Activated T-cell treated with anti-CD3 and anti-CD28 coated beads for 48 hours (primary cell): ENCODE measurements at places on chromosomes 3 and 15.

- DNase-seq: no peak
Observed at GRCh38 chr3:15112011-15112410, 13.1 kb upstream of the RBSN start.

DNA sequence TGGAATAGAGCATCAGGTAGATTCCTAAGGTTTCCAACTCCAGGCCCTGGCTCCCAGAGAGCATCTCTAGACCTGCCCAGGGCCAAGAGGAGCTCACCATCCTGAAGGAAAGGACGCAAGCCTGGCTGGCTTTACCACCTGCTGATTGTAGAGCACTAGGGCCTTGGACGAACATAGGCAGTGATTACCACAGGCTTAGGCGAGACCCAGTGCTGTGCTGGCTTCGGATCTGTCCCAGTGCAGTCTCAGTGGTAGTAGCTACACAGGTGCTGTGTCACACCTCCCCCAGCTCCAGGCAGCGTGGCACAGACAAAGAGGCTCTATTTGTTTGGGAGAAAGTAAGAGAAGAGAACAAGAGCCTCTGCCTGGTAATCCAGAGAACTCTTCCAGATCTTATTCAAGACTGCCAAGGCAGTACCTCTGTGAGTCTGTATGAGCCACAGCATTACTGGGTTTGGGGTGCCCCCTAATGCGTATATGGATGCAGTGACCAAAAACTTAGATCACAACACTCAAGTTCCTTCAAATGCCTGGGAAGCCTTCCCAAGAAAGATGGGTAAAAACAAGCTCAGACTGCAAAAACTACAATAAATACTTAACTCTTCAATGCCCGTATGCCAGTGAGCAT is 25.4 kb downstream of the ISG20 start:
- DNase-seq: no peak

GRCh38 chr3:86782866-86783265 is 208.1 kb downstream of the VGLL3 start:
- DNase-seq: no peak

DNA sequence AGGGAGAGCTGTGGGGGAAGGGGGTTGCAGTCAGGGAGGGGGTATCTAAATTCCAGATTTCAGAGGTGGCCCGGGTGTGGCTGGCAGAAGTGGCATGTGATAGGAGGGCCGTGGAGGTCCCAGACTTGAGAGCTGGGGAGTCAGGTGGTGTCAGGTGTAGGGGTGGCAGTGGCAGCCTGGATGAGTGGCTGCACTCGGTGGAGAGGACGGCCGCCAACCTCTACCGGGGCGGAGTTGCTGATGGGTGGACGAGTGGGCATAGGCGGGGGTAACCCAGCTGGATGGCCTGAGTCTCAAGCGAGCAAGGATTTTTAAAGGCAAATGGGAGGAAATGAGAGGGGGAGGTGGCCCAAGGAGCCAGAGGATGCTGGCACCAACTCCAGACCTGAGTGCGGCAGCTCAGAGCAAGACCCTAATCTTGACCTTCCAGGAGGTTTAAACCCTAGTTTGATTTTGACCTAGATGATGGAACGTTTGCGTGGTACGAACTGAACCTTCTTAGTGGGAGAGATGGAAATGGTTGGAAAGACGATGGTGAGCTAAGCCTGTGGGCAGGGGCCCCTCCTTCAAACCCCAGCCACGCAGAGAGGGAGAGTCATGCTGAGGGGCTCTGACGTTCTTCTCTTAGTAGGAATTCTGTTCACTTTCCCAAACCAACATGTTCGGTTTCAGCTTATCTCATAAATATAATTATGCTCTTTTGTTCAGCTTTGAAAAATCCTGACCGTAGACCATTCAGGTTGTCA is 8.0 kb downstream of the TRAK1 start:
- DNase-seq: no peak

- DNase-seq: no peak
Observed at GRCh38 chr15:70220490-70221096, 122.9 kb upstream of the TLE3 start.

DNA sequence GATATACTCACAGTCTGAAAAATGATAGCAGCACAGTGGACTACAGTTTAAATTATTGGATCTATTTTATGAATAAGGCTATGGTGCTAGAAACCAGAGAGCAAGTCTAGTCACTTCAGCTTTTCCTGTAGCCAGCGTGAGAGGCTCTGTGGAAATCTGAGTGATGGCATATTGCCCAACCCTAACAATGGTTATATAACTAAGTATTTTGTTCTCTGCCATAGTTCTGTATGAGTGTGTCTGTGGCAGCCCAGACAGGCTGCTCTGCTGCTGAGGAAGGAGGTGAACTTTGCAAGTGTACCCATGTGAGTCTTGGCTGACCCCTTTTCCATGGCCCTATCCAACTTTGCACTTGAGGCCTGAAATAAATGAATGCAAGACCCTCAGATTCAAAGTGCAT is 105.7 kb downstream of the LRTM1 start:
- no peak for DNase-seq

DNA sequence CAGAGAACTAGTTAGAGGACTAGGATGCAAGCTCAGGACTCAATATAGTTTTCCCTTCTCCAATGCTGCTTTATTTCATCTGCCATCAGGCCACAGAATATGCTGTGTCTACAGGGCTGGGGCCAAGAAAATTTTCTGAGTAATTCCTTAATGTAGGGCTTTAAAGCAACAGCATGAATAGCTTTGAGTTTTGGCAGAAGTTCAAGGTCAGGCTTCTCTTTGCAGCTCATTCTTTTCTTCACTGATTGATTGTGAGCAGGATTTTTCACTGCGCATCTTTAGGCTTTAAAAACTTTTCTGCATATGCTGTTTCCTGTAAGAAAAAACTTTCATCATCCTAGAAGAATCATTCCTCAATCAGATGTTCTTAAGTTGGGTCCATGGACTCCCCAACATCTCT is 4.6 kb downstream of the TMEM108 start:
- DNase-seq: no peak

GRCh38 chr15:85692873-85693272 is 101.9 kb downstream of the KLHL25 start:
- DNase-seq: no peak

- DNase-seq: no peak
Observed at GRCh38 chr3:130686833-130687232, 59.8 kb downstream of the PIK3R4 start.

- DNase-seq: no peak
Observed at GRCh38 chr3:157107644-157108133, 52.3 kb downstream of the CCNL1 start.

DNA sequence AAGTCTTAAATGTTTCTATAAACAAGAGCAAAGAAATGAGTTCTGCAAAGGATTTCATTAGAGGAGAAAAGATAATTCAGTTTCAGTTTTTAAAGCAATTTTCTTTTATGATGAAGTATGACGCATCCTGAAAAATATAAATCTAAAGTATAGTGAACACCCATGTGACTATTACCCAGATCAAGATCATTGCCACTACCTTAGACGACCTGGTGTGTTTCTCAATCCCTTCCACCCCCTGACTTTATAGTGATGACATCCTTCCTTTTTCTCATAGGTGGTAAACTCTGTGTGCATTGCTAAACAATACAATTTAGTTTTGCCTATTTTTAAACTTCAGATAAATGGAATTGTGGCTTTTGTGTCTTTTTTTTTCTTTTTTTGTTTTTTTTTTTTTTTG is 8.4 kb downstream of the STT3B start:
- DNase-seq: no peak

DNA sequence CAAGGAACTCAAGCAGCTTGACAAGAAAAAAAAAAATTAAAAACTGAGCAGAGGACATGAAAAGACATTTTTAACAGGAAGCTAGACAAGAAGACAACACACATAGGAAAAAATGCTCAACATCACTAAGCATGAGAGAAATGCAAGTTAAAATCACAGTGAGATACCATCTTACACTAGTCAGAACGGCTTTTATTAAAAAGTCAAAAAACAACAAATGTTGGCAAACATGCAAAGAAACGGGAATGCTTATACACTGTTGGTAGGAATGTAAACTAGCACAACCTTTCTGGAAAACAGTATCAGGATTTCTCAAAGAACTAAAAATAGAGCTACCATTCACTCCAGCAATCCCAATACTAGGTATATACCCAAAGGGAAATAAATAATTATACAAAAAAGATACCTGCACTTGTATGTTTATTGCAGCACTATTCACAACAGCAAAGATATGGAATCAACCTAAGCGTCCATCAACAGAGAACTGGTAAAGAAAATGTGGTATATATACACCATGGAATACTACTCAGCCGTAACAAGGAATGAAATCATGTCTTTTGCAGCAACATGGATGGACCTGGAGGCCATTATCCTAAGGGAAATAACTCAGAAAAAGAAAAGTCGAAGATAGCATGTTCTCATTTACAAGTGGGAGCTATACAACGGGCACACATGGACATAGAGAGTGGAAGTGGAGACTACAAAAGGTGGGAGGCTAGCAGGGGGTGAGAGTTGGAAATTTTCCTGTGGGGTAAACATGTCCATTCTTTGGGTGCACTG is 5.2 kb downstream of the GOLIM4 start:
- DNase-seq: no peak

DNA sequence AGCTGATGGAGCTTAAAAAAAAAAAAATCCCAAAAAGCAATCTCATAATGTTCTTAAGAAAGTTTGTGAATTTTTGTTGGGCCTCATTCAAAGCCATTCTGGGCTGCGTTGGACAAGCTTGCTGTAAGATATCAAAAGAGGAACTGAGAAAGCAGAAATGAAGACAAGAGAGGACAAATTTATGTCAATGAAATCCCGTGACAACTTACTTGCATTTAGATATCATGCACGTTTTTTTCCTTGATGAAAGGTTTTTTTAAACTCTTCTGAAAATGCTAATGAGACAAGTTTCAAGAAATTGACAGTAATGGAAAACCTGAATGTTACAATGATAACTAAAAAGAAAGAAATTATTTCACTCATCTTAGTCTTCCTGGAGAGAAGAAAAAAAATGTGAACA is 662.9 kb downstream of the SQOR start:
- no peak for DNase-seq

DNA sequence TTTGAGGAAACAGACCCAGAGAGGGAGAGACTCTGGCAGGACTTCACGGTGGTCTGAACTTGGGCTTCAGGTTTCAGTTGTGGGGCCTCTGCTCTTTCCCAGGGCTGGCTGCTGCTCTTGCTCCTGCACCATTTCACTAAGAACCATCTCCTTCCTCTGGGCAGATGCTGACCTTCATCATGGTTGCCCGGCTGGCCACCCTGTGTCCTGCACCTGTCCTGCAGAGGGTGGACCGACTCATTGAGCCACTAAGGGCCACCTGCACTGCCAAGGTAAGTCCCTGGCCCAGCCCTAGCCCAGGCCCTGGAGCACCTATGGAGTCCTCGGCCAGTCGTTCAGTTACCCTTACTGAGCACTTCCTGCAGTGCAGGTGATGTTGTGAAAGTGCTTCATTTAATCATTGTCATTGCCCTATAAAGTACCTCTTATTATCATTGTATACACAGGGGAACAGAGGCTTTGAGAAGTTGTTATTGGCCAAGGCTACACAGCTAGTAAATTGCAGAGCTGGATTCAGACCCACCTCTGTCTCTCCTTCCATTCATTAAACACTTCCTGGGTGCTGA is 10.0 kb downstream of the RPL32 start:
- DNase-seq: no peak

DNA sequence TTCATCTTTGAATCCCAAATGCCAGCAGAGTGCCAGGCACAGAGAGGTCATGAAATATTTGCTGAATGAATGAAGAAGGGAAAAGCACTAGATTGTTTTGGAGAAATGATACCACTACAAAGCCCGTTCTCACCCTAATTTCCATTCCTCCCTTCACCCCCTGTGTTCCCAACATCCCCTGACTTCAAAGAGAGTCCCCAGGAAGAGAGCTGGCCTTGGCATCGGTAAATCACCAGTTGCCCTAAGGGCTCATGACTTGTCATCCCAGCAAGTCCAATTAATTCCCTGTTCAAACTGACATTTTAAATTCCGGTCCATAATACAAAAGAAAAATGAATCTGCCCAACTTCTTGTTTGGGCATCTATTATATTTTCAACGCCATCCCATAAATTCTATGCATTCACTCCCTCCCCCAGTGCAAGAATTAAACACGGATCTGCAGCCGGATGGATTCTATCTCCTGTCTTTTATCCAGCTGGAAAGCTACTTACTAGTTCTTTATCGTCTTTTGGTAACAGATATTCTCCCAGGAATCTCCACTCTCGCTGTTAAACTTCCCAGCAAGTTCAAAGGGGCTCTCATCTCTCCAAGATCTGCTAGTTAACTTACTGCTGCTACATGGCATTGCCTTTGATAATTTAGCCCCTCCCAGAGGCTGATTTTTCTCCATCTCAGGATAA is 63.9 kb upstream of the TSC22D2 start:
- no peak for DNase-seq

DNA sequence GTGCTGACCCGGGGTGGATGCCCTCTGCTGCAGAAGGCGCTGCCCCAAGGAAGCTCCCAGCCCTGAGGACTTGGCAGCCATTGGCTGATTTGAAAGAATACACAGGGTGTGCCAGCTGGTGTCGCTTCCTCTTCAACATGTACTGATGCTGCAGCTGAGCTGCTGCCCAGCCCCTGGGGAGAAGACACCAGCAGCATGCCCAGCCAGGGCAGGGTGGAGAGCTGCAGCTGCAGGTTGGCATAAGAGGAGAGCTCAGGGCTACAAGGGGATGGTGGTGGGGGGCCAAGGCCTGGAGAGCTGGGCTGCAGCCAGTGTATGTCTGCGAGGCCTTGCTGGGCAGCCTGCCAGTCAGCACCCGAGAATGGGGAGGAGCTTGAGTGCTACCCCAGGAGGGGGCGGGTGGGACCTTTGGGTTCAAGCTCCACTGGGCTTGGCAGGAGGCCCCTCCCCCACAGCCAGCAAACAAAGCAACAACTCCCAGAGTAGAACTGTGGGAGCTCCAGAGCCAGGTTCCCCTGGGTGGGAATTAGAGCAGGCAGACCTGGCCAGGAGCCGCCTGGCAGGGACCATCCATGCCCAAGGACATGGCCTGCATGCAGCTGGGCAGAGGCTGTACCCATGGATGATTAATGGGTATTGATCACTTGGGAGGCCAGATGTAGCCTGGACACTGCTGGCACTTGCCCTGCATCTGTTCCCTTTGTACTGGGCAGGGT is 9.2 kb upstream of the SEMA4B start:
- DNase-seq: no peak

GRCh38 chr3:108387063-108387462 is 90.7 kb downstream of the HHLA2 start:
- no peak for DNase-seq

GRCh38 chr3:179706233-179706632 is 53.4 kb downstream of the USP13 start:
- DNase-seq: no peak

GRCh38 chr15:76343313-76343996 is 6.9 kb downstream of the ISL2 start:
- DNase-seq: no peak
